ENCODE measurements at places on chromosomes 2 and 18.

GRCh38 chr2:18440141-18440661 is 120.3 kb downstream of the RDH14 start:
- no peak for DNase-seq

DNA sequence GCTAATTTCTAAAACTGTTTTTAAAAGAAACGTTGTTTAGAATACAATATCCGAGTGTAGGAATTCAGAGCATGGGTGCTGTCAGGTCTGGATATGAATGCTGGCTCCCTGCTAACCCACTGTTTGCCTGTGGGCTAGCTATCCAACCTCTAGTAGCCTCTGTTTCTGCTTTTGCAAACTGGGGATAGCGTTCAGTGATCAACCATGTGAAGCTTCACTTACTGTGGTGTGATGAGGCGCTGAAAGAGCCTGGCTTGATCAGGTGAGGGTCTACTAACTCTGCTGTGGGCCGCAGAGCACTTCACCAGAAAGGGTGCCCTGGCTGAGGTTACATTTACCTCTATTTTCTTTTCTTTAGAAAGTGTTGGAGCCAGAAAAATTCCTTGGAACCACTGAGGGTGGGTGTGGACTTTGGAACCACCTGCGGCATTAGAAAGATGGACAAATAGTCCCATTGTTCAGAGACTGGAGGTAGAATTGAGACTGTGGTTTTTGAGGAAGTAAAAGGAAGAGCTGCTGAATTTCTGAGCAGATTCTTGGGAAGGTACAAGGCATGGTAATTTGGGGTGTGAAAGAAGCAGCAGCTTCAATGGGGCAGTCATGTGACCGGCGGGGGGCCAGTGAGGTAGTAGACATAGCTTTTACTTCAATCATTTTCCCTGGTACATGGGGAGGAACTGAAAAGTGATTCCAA is 96.3 kb upstream of the CD302 start:
- no peak for DNase-seq

DNA sequence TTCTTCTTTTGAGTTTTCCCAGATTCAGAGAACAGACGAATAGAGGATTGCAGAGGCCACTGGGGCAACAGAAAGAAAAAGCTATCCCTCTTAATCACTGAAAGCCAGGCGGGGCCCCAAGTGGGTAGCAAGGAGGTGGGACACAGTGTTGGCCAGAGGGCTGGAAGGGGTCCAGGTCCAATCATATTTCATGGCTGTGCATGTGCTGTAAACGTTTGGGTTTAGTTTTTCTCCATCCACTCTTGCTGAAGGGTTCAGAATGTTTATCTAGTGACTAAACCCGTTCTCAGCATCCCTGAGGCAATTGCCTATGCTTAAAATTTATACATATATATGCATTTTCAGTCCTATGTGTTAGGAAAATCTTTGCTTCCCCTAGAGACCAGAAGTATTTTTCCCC is 99.4 kb upstream of the EPHA4 start:
- DNase-seq, result no peak

DNA sequence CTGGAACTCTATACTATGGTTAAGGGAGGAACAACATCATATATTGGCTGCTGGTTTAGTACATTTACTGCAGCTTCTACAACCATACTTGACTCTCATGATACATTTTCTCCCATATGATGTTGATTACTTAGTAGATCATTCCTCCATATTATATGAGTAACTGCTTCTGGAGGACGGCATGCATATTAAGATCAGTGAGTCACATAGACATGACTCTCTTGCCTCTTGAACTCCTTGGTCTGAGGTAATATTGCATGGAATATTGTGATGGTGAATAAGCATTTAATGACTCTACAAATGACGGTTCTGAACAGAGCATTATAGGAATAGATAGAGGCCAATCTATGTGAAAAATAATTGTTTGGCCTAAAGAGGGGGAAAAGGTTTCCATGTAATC is 418.8 kb upstream of the SPHKAP start:
- no peak for DNase-seq

DNA sequence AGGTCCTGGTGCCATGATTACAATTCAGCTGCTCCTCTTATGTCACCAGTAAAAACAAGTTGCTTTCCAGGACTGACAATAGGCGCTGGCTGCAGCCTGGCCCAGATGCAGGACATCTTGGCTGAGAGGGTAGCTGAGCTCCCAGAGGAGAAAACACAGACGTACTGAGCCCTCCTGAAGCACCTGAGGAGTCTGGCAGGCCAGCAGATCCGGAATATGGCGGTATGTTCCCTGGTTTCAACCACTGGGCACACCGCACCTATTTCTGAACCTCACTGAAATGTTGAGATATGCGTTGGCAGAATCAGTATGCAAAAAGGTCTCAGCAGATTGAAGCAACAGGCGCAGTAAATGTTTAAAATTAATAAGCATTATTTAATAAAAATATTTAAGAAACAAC is 73.1 kb upstream of the BZW1 start:
- DNase-seq, result no peak

DNA sequence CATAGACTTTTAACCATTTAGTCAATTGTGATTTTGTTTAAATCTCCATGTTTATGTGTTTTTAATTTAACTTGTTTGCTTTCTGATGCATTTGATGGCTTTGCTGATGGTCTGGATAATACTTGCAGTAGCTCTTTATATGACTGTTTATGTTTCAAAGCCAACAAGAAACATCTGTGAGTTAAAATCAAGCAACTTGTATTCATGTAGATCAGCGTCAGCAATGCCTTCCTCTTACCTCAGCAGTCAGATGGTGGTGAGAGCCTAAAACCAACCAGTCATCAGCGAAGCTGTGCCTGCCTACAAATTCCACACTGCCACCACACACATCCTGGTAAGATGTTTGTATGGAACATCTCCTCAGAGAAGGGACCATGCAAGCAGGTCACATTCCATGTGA is 231.9 kb downstream of the PTGR3 start:
- DNase-seq, result no peak

GRCh38 chr18:60506682-60507081 is 134.1 kb upstream of the MC4R start:
- DNase-seq, result no peak

DNA sequence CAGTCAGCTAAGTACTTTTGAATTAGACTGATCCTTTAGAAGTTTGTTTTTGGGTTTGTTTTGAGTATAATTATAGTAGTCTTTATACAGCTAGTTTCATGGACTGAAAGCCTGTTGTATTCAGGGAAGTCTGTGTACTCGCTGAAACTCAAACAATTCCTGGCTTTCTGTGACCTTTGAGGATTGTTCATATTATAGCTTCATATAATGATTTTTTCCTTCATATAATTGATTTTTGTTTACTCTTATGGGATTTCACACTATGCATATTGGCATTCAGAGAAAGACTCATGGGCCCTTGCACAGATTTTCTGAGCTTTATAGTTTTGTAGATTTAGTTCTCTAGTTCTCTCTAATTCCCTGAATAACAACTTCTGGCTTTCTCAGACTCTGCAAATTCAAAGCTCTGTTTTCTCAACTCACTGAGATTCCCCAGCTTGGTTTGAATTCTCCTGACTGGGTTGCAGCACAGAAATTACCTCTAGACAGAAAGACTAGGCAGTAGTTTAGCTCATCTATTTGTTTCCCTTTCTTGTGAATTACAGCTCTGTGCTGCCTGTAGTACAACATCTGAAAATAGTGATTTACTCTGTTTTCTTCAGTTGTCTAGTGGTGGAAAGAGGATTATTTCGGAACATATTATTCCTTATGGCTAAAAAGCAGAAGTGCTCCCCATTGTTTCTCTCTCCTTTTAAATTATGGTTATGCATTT is 495.9 kb upstream of the CNTNAP5 start:
- DNase-seq, result no peak

- no peak for DNase-seq
These were observed 88.4 kb upstream of the CRIM1 start for GRCh38 chr2:36267194-36267593.

DNA sequence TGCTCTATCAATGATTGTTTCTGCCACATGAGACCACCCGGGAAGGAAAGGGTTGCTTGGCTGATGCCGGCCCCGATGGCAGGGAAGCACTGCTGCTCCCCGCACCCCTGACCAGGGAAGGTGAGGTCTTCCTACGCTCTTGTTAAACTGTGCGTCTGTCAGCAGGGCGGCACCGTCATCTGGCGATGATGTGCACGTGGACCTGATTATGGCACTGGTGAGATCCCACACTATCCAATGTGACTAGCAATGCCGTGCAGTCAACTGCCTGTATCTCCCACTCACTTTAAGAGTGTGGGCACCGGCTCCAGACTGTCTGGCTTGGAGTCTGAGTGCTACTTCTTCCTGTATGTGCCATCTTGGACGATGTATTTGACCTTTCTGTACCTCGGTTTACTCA is 209.2 kb downstream of the MYT1L start:
- no peak for DNase-seq

GRCh38 chr2:120675460-120676130 is 60.1 kb upstream of the GLI2 start:
- DNase-seq, result no peak

- no peak for DNase-seq
These were observed 20.9 kb upstream of the COL6A3 start for GRCh38 chr2:237434866-237435311.

DNA sequence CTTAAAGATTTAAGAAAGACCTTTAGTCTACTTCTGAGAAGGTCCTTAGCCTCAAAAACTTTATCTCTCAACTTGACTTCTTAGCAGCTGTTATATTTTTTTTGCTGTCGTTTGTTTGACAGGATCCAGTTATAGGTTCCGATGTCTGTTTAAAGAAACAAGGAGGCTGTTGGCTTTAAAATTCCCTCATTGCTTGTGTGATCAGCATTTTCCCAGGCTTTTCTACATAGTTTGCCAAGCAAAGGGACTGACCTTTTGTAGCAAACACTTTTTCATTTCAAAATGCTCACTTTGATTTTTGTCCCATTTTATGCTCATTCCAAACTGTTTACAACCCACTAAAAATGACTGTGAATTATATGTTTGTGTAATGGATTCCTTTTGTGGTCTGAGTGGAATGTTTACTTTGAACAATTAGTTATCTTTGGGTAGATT is 394.9 kb downstream of the ARHGAP15 start:
- DNase-seq, result no peak

DNA sequence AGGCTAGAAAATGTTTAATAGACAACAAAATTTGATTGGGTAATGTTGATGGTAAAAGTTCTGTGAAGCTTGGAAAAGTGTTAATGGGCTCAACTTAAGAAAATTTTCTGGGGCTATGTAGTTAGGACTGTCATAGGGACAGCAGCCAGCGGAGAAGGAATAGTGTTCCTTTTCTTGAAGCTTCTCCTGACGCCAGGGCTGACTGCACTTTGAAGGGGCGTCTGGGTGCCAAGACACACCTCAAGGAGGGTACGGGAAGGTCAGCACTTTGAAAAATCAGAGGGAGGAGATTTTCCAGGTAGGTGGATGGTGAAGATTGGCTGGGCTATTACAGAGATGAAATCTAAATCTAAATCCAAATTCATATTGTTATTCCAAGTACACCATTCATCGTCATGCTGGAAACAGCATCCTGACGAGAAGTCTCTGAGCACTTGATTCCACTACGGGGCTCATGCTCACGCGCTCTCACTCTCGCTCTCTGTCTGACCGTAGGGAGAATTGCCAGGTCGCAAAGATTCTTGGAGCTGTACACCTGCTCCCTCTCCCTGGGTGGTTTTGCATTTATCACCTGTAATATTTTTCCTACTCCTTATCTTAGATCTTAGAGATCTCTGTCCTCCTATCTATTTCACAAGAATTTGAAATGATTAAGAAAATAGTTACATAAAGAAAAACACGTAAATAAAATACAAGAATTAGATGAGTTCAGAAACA is 91.0 kb downstream of the ITGB1BP1 start:
- no peak for DNase-seq

DNA sequence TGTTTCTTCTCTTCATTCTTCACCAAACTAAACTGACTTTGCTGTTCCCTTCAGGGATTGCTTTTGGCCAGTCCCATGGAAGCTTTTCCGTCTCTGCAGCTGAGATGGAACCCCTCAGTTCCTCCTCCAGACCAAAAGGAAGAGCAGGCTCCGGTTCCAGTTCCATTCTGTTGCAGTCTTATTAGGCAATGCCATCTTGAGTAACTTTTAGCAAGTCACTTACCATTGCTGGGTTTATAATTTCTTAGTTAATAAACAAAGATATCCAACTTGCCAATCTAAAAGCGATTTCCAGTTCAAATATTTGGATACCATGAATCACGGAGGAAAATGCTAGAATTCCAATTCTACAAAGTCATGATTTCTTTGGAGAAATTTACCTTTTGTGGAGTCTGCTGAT is 214.3 kb upstream of the LYPD1 start:
- no peak for DNase-seq

DNA sequence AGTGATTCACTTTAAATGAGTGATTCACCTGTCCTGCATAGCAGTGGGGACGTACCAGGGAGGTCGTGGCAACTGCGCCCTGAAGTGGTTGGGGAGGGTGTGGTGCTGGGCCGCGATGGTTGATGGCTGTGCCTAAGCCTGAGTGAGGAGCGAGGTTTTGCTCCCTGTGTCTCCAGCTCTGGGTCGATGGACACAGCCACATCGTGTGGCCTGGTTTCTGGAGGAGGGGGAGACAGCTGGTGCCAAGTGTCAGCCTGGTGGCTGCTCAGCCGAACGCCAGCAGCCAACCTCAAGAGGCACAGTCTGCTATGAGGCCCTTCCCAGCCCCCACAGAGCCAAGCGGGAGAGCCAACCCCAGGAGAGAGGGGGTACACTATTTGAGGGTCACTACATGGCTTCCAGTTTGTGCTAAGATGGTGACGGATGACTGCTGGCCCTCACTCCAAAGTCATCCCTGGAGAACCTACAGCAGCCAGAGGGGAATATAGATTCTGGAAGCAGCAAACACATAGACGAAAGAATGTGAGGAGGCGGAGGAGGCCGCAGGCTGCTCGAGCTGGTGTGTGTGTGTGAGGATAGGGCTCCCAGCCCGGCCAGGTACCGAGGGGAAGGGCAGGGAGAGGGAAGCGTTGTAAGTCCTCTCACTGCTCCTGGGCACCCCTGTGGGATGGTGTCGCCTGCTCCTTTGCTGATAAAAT is 58.6 kb upstream of the OTOF start:
- no peak for DNase-seq

- no peak for DNase-seq
These were observed 41.0 kb downstream of the EPB41L5 start for GRCh38 chr2:120053891-120054290.

- no peak for DNase-seq
These were observed 46.1 kb downstream of the SDC1 start for GRCh38 chr2:20178666-20179465.

DNA sequence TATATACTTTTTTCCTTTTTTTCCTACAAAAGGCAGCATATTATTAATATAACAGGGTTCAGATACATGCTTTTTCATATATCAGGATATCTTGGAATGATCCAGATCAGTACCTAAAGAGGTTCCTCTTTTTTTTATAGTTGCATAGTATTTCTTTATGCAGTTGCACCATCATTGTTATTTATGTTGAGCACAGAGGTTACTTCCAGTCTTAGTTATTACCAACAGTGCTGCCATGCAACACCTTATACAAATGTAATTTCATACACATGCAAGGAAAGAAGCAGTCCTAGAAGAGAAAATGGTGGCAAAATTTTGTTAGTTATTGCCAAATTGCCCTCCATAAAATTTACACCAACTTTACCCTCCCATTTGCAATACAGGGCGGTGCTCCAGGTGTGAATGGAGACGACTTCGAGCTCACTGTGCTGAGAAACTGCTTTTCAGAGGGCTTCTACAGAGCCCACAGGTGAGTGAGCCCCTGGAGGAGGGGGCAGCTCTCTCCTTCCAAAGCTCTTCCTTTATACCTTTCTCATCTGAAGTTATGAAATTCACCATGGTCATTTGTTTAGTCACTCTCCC is 30.0 kb upstream of the KCMF1 start:
- no peak for DNase-seq
